ENCODE measurements at places on chromosomes 3 and 15.

- DNase-seq, result no peak
Observed at GRCh38 chr3:127061641-127062040, 78.7 kb downstream of the PLXNA1 start.

DNA sequence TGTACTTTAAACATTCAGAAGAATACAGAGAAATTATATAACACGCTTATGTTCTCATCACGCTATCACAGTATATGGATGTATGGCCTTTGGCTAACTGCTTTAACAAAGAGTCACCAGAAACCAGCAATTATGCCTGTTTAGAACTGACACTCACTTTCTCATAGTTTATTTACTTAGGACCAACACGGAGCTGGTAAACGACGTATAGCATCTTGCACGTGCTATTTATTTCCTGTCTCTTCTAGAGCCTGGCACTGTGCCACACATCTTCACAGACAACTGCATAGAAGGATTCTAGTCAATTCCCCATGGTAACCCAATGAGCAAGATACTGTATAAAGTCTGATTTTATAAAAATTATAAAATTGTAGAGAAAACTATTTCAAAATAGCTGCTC, 43.6 kb downstream of the TBC1D2B start:
- no peak for DNase-seq

GRCh38 chr3:127141921-127142730, 50.8 kb upstream of the PRR23E start:
- DNase-seq, result no peak

DNA sequence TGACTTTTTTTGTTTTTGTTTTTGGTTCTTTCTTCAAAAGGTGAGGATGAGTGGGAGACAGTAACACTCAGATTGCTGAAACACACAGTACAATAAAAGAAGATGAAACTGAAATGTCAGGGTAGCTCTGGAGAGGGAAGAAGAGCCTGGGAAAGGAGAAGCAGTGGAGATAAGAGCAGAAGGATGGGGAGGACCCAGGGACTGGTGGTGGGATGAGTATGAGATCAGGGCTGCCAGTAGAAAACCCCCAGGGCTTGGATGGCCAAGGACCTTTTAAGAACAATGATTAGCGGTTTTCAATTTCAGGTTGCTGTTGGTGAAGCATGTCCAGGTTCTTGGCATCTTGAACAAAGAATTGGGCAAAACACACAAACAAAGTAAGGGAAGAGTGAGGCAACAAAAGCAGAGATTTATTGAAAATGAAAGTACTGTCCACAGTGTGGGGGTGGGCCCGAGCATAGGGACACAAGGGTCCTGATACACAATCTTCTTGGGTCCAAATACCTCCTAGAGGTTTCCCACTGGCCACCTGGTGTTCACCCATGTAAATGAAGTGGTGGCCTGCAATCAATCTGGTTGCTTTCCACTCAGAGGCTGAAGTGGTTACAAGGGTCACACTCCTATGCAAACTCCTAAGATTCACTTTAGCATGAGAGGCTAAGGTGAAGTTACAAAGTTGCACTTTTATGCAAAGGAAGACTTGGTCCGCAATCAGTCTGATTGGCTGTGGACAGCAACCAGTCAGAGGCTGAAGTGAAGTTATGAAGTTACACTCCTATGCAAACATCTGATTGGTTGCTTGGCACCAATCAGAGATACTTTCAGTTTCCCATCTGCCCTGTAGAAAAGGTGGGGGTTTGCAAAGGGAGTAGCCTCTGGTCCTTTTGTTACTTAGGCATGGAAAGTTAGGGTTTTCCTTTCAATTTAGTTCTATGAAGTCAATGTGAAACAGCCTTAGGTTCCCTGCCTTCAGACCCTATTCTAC, 26.1 kb upstream of the MFSD1 start:
- DNase-seq, result no peak

DNA sequence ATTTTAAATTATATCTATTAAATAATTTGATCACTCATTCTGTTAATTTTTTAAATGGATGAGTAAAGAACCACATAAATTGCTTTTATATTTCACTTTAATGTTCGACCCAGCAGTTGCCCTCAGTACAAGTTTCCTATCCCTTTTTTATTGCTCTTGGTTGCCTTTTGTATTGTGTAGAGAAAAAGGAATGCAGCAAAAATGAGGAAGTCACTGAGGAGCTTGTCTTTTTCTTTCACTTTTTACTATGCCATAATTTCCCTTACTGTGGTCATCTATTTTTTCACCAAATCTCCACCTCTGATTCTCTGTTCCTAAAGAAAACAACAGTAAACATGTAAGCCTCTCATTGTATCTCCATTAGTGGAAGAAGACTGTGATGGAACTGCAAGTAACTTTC, 122.7 kb downstream of the B3GALNT1 start:
- DNase-seq, result no peak

GRCh38 chr15:90231028-90232017, 2.4 kb downstream of the CIB1 start:
- DNase-seq, result no peak

GRCh38 chr3:123054931-123055330, 11.9 kb upstream of the PDIA5 start:
- no peak for DNase-seq

- DNase-seq, result peak; percentile 71
Observed at GRCh38 chr15:34437687-34438086, at the start of gene GOLGA8A. Gene GOLGA8A, minus strand, starts transcription at chr15:34437808. Its CDS starts 48,117 bp downstream, at chr15:34389691.

DNA sequence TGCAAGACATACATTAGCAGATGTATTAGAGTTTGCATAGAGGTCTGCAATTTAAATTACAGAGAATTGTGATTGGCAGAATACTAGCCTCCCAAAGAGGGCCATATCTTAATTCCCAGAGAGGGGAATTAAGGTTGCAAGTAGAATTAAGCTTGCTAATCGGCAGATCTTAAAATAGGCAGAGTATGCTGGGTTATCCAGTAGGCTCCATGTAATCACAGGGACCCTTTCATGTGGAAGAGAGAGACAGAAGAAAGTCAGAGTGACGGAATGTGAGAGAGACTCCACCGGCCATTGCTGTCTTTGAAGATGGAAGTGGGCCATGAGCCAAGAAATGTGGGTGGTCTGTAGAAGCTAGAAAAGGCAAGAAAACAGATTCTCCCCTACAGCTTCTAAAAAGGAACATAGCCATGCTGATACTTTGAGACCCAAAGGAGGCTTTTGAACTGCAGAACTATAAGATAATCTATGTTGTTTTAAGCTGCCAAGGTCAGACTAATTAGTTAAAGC, 38.8 kb downstream of the IMPG2 start:
- peak; percentile 29 for DNase-seq

DNA sequence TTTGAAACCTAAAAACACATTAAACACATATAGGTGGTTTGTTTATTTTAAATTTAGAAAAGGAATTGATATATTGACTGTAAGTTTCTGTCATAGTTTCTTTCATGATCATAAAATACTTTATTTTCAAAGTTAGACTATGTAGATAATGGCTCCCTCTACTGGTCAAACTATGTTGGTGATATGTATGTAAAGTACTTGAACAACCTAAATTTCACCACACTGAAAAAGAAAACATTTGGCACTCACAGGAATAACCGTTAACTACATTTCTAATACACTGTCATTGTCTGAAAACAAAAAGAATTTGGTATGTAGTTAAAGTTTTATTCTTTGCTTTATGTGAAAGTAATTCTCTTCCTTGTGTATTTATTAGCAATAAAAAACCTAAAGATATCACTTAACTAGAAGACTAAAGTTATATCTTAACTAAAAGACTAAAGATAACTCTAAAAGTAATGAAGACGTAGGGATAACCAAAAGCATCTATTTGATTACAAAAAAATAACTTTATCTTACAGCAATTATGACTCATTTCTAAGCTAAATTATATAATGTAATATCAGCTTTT, 427.5 kb downstream of the VGLL3 start:
- DNase-seq, result peak; percentile 20

DNA sequence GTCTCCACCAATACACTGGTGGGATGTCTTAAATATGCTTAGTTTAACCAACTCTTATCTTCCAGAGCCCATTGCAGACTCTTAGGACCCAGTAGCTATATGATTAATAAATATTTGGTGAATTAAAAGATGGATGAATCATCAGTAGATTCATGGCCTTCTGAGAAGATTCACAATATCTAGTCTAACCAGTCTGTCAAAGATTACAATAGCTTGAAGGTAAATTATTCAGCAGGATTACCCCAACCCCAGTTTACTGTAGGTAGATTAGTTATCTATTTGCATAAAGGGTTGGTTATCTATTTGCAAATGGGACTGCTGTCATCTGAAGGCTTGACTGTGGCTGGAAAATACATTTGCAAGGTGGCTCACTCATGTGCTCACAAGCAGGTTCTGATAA, 239.4 kb upstream of the THRB start:
- no peak for DNase-seq

DNA sequence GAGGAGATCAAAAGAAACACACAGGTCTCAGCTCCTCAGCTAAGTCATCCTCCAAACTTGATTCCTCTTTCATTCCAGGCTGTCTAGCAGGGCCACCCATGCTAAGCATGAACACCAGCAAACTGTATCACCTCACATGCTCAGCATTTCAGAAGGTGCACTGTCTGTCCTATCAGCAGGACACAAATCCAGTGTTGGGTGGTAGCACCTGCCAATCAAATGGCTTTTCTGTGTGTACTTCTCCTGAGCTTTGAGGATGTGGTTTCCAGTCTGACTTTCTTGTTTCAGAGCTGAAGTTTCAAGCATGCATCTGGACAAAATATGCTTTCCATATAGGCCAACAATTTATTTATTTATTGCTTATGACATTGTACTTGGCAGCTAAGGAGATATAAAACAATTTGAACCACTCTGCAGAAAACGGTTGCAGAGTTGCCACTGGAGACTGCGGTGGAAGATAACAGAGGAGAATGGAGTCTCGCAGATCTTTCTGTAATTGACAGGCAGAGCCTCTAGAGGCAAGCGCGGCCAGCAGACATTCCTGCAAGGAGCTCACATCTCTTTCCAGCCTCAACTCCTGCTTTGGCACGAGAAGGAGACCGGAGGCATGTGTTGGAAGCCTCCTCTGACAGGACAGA, 167.1 kb upstream of the WNT5A start:
- DNase-seq, result no peak

DNA sequence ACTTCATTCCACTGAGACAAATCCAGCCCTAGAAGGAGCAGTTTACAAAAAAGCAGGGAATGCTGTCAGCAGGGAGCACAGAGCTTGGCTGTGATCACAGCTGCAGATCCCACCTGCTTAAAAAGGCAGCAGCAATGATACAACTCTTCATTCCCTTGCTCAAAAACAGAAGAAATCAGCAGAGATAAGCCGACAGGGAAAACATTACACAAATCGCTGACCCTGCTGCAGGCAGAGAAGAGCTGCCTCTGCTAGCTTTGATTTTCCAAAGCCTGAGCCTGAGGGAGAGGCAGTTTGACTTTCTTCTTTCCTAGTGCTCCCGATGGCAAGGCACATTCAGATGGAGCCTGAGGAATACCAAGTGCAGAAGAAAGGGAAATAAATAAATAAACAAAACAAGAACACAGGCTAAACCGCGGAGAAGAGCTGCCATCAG, 80.2 kb downstream of the SHQ1 start:
- DNase-seq, result no peak

GRCh38 chr3:43629741-43630140, 7.9 kb upstream of the ANO10 start:
- no peak for DNase-seq
